SK-N-SH treated with all-trans-retinoic acid at 6 μM for 48 hours (cell line): ENCODE measurements at places on chromosomes 3 and 15.

- ATAC-seq: peak; percentile 96
Observed at GRCh38 chr15:35362195-35362829, 183.7 kb downstream of the DPH6 start.

DNA sequence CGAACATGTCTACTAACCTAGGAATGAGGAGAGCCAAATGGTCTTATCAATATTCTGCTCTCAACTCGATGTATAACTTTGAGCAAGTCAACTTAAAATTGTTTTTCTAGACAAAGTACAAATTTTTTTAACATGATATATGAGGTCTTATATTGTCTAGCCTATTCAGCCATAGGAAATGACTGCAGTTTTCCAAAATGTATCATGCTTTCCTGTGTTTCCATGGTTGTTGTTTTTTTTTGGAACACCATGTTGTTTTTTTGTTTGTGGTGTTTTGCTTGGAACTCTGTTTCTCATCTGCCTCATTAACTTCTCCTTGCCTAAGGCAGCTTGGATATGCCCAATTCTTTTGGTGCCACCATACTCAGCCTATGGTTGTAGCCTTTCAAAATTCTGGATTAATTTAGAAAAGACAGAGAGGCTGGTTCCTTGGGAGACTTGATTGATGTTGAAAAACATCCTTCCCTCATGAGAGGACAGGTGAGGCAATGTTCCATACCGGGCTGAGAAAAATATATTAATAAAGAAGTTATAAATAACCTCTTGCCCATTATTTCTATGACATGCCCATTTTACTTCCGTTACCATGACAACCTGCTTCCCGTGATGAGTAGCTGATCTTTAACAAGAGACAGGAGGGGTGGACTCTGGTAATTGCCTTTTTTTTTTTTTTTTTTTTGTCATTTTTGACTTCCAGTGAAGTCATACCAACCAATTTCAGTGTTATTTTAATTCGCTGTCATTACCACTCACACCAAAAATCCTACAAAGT is 687.9 kb upstream of the GRM7 start:
- no peak for ATAC-seq

- ATAC-seq: no peak
Observed at GRCh38 chr3:13013151-13013561, 60.1 kb downstream of the IQSEC1 start.

- no peak for ATAC-seq
Observed at GRCh38 chr3:182716114-182716688, 77.1 kb upstream of the ATP11B start.

- peak; percentile 98 for ATAC-seq
Observed at GRCh38 chr3:120908030-120908794, at the start of gene STXBP5L. STXBP5L (plus strand) TSS chr3:120908205; CDS start chr3:120909579, 1,374 bp downstream.

GRCh38 chr15:62969442-62970089 is 73.0 kb upstream of the TPM1 start:
- ATAC-seq: no peak

GRCh38 chr3:160027541-160028195 is 39.0 kb downstream of the IL12A start:
- ATAC-seq: peak; percentile 88

DNA sequence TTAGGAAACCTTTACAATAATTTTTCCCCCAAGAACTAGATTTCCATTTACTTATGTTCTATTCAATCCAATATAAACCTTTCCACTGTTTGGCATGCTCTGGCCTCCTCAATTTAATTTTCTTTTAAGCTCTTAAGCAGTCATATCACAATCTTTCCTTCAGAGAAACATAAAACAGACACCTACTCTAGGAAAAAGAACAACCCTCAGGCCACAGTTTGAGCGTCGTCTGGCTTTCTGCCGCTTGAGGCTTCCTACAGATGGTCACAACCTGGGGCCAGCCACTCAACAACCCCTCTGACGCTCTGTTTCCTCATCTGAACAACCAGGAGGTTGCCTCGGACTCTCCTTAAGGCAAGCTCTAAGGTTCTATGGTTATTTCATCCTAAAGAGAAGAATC is 143.3 kb downstream of the ADAMTS17 start:
- ATAC-seq: no peak

DNA sequence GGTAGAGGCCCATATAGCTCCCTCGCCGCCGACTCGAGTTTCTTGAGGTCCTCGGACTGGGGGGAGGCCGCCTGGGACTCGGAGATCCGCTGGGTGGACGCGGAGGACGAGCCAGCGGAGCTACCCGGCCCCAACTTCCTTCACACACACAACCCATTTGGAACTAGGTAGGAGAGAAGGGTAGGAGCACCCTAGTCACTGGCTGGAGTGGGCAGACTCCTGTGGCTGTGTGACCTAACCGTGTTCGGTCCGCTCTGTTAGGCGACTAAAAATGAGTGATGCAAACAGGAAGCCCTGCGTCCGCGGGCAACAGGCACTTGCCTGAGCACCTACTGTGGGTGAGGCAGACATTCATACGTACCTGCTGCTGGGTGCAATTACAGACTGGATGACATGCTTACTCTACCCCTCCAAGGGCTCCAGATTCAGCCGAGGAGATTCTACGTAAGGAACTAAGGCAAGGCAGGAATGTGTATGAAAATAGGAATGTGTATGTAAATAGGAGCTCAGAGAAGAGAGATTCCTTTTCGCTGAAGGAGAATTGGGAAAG is 4.6 kb upstream of the SIN3A start:
- ATAC-seq: no peak

DNA sequence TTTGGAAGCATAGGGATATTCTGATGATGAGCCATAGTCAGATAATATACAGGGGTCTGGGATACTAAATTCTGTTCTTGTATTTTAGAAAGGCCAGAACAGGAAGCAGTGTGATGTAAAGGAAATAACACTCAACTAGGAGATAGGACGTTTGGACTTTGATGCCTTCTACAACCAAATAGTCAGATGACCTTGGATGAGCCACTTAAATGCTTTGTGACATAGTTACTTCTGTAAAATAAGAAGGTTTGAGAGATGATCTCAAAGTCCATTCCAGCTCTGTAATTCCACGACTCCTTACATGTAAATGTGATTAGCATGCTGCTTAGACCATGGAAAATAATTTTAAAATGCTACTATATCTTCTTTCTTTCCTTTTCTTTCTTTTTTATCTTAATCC is 29.5 kb upstream of the CCDC54 start:
- no peak for ATAC-seq

- peak; percentile 94 for ATAC-seq
Observed at GRCh38 chr15:87752250-87752951, 504.1 kb downstream of the NTRK3 start.

DNA sequence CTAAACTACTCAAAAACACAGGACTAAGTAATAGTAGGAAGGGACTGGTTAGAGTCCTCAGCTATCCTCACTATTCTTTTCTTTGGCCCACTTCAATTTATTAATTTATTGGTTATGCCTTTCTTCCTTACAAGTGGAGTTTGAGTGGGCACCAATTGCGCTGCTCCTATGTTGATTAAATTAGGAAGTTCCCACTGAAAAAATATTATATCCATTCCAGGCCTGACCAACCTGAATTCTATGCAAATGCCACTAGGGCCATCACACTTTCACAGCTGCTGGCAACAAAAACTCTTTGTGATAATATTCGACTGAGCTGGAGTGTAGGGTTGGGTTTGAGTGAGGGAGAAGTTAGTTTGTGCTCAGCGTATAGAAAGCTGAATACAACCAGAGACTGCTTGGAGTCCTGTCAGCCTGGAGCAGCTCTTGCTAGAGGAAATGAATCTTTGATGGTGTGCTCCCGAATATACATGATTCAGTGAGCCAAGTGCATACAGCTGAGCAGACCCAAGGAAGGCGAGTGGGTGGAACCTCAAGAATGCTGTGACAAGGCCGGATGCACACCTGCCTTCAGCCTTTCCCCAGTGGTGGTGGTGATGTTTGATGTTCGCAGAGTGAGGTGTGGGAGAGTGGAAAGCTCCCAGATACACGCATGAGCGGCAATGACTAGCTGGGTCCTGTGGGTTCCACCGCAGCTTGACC is 1.5 kb downstream of the ARHGEF3 start:
- ATAC-seq: no peak

GRCh38 chr15:78925956-78926743 is 18.7 kb downstream of the CTSH start:
- no peak for ATAC-seq

DNA sequence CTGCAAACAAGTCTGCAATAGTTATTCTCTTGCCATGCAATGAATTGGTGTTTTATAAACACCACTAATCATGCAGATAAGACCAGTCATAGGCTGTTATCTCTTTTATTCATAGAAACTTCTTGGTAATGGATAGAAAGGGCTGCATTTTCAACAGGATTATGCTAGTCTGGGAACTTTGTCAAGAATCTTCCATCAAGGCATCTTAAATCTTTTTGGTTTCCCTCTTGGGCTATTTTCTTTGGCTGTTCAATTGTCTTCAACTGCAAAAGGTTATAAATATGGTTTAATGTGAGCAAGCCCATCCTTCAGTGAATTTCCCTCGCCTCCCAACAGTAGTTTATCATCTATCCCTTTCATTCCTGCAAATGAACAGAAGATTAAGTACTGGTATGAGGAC is 59.0 kb upstream of the MINAR1 start:
- no peak for ATAC-seq

- ATAC-seq: no peak
Observed at GRCh38 chr3:119589102-119589773, 8.4 kb upstream of the PLA1A start.

- no peak for ATAC-seq
Observed at GRCh38 chr15:48318131-48318530, 13.1 kb upstream of the DUT start.

- no peak for ATAC-seq
Observed at GRCh38 chr15:66981771-66982170, 83.6 kb upstream of the SMAD3 start.

DNA sequence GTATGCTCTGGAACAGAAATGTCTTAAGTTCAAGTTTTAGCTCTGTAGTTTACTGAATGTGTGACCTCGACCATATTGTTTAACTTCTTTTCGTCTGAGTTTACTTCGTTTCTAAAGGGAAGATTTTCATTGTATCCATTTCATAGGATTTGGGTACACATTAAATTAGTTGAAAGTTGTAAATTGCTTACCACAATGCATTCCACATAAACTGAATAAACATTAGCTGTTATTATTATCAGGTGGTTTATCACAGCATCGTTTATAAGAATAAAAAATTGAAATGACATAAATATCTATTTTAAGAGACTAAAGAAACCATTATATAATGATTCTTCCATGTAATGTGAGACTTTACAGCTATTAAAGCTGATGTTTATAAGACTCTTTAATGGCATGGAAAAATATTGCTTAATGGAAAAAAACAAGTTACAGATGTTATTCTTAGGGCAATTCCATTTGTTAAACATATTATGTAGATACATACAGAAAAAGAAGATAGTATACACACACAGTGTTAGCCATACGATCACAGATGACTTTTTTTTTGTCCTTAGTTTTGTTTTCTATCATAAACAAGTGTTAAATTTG is 342.3 kb upstream of the SGO1 start:
- ATAC-seq: no peak

GRCh38 chr15:40241269-40242212 is 2.7 kb downstream of the PAK6 start:
- ATAC-seq: no peak

- no peak for ATAC-seq
Observed at GRCh38 chr15:50977162-50977561, 68.7 kb downstream of the AP4E1 start.

DNA sequence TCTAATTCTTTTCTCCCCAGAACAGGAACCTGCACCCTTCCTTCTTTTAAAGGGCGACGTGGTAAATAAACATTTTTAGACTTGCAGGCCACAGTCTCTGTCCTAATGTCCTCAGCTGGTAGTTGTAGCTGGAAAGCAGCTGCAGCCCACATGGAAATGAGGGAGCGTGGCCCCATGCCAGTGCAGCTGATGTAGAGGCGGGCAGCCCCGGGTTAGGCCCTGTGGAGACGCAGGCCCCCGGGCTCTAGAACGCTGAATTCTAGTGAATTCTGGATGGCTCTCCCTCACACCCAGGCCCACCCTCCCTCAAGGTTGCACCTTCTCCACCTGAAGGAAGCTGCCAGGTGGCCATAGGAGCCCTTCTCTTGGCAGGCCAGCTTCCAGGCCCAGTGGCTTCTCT is 52.3 kb downstream of the PGPEP1L start:
- ATAC-seq: no peak

DNA sequence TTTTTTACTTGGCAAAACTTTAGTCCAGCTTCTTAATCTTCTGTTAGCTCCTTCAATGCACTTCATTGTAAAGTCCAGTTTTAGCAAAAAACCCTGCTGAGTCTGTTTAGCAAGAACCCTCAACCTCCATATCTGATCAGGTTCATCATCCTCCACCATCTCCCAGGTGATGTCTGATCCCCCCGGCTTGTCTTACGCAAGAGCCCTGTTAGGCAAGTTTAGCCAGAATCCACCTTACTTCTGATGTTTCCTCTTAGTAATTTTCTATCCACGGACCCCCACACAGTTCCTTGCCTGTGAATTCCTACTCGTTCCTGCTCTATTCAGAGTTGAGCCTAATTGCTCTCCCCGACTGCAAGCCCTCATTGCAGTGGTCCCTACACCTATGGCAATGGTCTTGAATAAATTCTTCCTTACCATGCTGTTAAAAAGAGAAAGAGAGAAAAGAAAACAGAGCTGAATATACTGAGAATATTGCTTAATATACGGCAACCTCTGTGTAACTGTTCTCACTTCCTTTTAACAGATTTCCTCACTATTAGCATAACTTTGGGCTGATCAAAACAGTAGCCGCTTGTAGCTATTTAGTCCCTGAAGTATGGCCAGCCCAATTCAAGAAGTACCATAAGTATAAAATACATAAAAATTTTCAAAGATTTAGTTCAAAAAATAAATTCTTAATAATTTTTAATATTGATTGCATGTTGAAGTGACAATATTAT is 78.7 kb upstream of the MME start:
- ATAC-seq: no peak

DNA sequence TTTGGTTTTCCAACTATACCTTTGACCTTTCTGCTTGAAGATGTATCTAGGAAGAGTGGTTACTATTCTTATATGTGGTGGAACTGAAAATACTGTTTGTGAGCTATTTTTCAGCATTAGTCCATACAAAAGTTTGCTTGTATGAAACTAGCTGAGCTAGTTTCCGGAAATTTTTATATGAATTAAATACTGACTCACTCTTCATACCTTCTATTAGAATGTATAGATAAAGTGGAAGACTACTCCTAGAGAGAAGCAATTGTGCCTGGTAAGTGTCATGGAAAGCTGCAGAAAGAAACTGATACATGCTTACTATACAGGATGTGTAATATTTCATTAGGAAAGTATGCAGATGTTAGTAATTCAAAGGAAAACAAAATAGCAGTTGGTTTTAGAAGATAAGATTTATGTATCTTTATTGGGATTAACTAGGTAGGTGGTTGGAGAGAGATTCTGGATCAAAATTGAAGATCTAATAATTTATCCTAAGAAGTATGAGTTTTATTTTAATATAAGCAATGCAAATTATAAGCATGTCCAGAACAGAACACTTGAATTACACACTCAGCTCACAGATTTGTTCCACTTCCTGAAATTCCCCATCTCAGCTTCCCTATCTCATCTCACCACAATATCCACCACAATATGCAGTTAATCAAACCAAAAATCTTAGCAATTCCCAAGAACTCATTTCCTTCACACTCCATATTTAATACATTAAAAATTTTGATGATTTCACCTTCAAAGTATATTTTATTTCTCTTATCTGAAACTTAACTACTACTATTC is 82.8 kb downstream of the BCHE start:
- ATAC-seq: no peak
